ENCODE measurements at places on chromosomes 5 and 9.
A peak's percentile ranks its signal among the peaks of the same experiment; 100 is the strongest.

- DNase-seq: peak; percentile 56
- no peaks in the 10 kb centered on the region for H3K4me1 ChIP-seq
- H3K36me3 ChIP-seq: no peaks in the 10 kb centered on the region
Observed at GRCh38 chr5:10140195-10140973, 109.3 kb downstream of the ATPSCKMT start.

DNA sequence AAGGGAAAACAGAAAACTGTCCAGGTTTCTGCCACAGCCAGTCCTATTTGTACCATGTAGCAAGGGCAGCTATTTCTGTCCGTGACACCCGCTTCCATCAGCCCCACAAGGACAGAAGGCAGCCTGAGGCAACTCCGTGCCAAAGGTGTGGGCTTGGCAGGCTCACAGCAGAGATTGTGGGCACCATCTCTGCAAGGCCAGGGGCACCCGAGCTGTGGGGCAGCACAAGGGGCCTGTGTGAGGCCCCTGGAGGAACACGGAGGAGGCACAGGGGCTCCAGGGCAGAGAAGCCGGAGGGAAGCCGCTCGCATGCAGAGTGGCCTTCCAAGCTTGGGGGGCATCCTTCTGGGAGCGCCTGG is 43.5 kb downstream of the COL23A1 start:
- H3K4me3 ChIP-seq: no peak overlapping the region
- no peak overlapping the region for H3K27ac ChIP-seq
- H3K27me3 ChIP-seq: no peaks in the 10 kb centered on the region
- DNase-seq: no peak
- H3K36me3 ChIP-seq: no peaks in the 10 kb centered on the region

GRCh38 chr9:101902051-101902450 is 163.6 kb upstream of the GRIN3A start:
- no peak overlapping the region for H3K4me3 ChIP-seq
- no peaks in the 10 kb centered on the region for H3K4me1 ChIP-seq

DNA sequence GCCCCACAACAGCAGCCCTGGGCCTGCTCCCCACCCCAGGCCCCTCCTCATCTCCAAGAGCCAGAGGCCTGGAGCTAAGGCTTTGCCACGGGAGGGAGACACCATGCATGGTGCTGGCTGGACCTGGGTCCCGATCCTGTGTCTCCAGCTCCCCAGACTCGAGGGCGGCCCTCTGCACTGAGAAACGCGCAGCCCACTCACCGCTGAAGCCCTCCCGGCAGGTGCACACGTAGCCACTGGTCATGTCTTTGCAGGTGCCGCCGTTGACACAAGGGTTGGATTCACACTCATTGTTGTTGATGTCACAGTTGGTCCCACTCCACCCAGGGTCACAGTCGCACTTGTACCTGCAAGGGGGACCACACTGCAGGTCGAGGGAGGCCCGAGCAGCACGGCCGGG is 30.4 kb upstream of the SEC16A start:
- no peak overlapping the region for H3K4me3 ChIP-seq
- peaks cover 4% of the 10 kb centered on the region for H3K36me3 ChIP-seq
- no peaks in the 10 kb centered on the region for H3K4me1 ChIP-seq
- H3K27ac ChIP-seq: no peak overlapping the region
- no peak for DNase-seq

GRCh38 chr9:976258-976942 is at the start of gene DMRT3:
Gene DMRT3 (plus strand): TSS chr9:976655. CDS start chr9:977002, 347 bp downstream.
- no peak within 1 kb of the TSS for H3K4me3 ChIP-seq
- H3K36me3 ChIP-seq: no peaks in the 10 kb centered on the region
- peaks cover 73% of the 10 kb centered on the region for H3K27me3 ChIP-seq
- no peaks in the 10 kb centered on the region for H3K4me1 ChIP-seq
- DNase-seq: peak; percentile 79

DNA sequence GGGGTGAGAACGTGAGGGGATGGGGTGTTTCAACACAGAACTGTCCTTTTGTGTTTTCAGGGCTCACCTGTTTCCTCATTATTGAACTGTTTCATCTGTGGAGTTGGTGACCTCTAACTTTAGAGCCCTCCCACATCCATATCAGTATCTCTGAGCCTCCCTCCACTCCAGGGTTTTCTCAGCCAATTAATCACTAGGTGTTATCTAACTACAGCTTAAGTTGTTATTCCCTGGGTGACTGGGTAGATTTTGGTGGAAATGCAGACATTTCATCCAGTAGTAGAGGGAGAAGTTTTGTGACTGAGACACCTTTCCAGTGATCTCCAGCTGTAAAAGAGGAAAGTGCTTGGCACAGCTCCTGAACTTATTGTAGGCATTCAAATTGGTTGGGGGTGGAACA is 23.7 kb downstream of the PPP3R2 start:
- H3K36me3 ChIP-seq: no peaks in the 10 kb centered on the region
- H3K27ac ChIP-seq: no peak overlapping the region
- DNase-seq: peak; percentile 18
- H3K4me3 ChIP-seq: no peak overlapping the region

- peaks cover 4% of the 10 kb centered on the region for H3K4me1 ChIP-seq
- no peak for DNase-seq
- H3K4me3 ChIP-seq: no peak overlapping the region
- H3K27me3 ChIP-seq: no peaks in the 10 kb centered on the region
- no peaks in the 10 kb centered on the region for H3K36me3 ChIP-seq
Observed at GRCh38 chr9:129880654-129881546, 45.6 kb downstream of the USP20 start.

DNA sequence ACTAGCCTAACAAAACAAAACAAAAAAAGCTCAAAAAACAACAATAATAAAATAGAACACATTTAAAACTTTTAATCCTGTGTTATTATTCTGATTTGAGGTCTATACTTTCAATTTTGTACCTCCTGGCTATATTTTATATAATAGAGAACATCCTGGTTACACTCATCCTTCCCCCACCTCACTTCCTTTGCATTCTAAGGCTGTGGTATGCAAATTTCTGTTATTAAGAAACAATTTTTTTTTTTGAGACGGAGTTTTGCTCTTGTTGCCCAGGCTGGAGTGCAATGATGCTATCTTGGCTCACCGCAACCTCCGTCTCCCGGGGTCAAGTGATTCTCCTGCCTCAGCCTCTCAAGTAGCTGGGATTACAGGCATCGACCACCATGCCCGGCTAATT is 3.1 kb upstream of the RPL37 start:
- H3K27me3 ChIP-seq: no peaks in the 10 kb centered on the region
- no peaks in the 10 kb centered on the region for H3K4me1 ChIP-seq
- H3K4me3 ChIP-seq: no peak overlapping the region
- no peak overlapping the region for H3K27ac ChIP-seq
- H3K36me3 ChIP-seq: peaks cover 5% of the 10 kb centered on the region

- no peaks in the 10 kb centered on the region for H3K4me1 ChIP-seq
- peak; percentile 65 for DNase-seq
- H3K36me3 ChIP-seq: no peaks in the 10 kb centered on the region
- no peaks in the 10 kb centered on the region for H3K27me3 ChIP-seq
- H3K27ac ChIP-seq: no peak overlapping the region
Observed at GRCh38 chr9:27888661-27889295, 315.5 kb upstream of the C9orf72 start.

Data from mesendoderm (in vitro differentiated cells).